ENCODE measurements at places on chromosomes 11 and 22.

GRCh38 chr22:39634530-39635405 lies 64.2 kb downstream of the CACNA1I start:
- peak; percentile 82 for DNase-seq

DNA sequence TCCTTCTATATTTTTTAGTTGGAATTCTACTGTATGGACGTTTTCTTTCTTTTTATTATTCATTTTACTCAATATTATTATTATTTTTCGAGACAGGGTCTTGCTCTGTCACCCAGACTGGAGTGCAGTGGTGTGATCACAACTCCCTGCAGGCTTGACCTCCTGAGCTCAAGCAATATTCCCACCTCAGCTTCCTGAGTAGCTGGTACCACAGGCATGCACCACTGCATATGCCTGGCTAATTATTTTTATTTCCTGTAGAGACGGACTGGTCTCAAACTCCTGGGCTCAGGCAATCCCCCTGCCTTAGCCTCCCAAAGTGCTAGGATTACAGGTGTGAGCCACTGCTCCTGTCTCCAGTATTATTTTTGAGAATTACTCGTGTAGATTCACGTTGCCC lies 34.0 kb upstream of the CCDC134 start:
- DNase-seq: no peak

GRCh38 chr22:45240104-45240809 lies 437 bp downstream of the KIAA0930 start:
- no peak for DNase-seq

DNA sequence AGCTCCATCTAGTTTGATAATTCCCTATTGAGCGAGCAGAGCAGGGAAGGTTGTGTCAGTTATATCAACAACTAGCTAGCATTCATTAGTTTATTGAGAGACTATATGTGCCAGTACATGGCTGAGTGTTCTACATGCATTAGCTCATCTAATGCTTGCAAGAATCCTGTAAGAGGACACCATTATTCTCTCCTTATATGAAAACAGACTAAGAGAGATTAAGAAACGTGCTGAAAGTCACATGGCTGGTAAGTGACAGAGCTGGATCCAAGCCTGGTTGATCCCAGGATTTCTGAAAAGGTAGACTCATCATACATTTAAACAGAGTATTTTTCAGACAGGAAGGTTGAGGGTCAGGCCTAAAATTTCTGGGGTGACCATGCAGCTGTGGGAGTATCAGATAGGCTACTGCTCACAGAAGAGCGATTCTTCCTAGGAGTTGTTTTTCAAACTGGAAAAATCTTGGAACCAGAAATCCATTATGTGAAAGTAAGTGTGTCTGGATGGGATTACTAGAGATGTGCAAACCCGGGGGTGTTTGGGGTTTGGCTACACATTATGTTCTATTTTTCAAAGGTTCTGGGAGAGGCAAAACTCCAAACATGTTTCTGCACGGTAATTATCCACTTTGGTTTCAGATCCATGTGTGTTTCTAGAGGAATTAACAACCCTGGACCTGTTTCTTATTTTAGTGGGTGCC lies 213.3 kb downstream of the FAM76B start:
- no peak for DNase-seq

GRCh38 chr11:67606093-67606491 lies 644 bp upstream of the NDUFV1 start:
- no peak for DNase-seq

GRCh38 chr22:39254789-39255298 lies 10.1 kb upstream of the PDGFB start:
- peak; percentile 24 for DNase-seq

DNA sequence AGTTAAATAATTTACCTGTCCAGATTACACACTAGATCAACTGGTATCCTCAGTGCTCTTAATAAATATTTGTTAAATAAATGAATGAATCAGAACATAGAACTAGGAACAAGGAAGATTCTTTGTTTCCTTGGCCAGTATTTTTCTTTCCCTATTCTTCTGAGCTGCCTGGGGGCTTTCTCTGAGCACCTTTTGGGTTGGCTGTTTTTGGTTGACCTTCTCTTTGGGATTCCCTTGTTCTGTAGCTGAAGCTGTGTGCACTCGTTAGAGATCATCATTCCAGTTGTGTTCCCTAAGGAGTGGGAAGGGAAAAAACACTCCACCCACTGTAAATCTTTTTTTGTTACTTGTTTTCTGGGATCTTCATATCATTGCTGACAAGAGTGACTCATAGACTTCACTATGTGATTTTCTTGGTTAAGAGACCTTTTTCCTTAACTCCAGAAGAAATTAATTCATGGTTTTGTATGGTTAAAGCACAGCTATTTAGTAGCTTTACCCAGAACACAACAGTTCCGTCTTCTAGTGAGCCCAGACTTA lies 84.3 kb downstream of the STIM1 start:
- no peak for DNase-seq

- no peak for DNase-seq
These were observed 3.4 kb upstream of the SMTN start for GRCh38 chr22:31077681-31078080.

- DNase-seq: no peak
These were observed 603 bp upstream of the ZFTA start for GRCh38 chr11:63769042-63769713.

DNA sequence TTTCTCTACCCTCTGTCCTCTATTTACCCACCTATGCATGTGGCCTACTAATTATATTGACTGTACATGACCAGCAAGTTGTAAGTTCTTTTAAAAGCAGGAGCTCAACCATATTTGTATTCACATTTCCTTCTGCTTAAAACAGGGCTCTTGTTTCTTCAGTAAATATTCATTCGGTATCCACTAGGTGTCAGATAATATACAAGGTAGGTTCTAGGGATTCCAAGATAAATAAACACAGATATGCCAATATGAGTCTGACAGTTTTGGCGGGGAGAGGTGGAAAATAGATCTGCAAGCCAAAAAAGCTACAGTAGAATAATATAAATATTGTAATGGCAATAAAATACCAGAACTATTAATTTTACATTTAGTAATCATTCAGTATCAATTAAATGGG lies 15.3 kb upstream of the RAB30 start:
- DNase-seq: no peak

DNA sequence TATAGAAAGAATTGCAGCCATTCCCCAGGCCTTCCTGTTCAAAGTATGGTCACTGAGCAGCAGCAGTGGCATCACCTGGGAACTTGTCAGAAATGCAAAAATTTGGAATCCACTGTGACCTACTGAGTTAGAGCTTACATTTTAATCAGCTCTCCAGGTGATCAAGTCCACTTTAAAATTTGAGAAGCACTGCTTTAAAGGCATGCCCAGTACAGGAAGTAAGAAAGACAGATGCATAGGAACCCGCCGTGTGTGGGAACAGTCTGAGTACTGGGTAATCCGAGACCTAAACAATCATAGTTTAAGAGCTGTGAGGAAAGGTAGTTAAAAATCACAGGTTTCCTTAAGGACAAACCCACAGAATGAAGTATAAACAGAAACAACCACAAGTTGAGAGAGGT lies 462.4 kb downstream of the RAB38 start:
- DNase-seq: no peak

DNA sequence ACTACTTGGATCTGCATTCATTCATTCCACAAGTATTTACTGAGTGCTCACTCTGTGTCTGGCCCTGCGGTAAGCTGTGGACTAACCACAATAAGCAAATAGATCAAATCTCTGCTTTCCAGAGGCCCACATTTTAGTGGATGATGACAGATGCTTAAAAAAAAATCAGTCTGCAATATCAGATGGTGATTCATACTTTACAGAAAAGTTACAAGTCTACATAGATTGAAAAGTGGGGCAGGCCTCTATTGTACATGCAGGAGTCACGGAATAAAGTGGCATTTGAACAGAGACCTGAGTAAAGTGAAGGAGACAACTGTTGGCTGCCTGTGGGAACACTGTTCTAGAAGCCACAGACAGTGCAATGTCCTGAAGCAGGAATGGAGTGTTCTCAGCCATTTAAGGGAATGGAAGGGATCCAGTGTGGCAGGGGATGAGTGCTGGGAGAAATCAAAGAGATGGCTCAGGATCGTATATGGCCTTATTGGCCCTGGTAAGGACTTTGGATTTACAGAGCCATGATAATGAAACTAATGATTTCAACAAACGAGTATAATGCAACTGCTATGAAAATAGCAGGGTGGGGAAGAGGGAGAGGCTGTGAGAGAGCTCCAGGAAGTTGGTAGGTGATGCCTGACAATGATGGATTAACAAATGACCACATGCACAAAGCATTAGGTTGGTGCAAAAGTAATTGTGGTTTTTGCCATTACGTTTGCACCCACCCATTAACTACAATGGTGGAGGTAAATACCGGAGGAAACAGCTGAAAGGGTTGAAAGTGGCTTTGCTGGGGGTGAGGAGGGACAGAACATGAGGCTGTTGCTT lies 31.1 kb downstream of the TMEM45B start:
- DNase-seq: peak; percentile 78

DNA sequence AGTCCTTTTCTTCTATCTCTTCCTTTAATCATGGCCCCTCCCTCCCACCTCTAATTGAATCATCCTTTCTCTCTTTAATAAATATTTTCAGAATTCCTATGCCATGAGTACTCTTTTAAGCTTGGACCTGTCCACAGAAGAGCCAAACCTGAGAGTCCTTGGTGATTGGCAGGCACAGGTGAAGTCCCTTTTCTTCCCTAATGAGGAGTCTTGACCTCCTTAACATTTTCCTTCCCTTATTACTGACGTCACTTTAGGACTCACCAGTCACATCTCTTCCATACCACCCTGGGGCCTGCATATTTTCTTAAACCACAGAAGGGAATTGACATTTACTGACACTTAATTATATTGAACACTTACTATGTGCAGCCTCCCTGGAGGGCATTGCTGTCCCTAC lies 41.0 kb upstream of the RASSF10 start:
- no peak for DNase-seq

Data from HS-5 (cell line).